ENCODE measurements at places on chromosomes 11 and 22.

DNA sequence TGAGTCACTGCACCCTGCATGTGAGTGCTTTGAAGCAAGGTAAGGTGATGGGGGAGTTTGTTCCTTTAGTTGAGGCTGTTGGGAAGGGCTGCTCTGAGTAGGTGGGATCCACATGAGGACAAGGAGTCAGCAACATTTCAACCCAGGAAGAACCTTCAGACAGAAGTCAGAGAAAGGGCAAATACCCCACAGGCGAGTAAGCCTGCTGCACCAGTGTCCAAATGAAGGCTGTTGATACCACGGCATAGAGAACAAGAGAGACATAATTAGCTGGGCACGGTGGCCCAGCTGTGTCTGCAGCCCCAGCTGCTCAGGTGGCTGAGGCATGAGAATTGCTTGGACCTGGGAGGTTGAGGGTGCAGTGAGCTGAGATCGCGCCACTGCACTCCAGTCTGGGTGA lies 54.3 kb upstream of the CLMP start:
- H3K27ac ChIP-seq: no peak overlapping the region
- H3K36me3 ChIP-seq: no peaks in the 10 kb centered on the region
- DNase-seq: no peak
- no peak overlapping the region for H3K4me3 ChIP-seq

- H3K27ac ChIP-seq: no peak overlapping the region
- H3K4me3 ChIP-seq: no peak overlapping the region
- no peak for DNase-seq
- peaks cover 89% of the 10 kb centered on the region for H3K36me3 ChIP-seq
- no peaks in the 10 kb centered on the region for H3K27me3 ChIP-seq
- peaks cover 42% of the 10 kb centered on the region for H3K4me1 ChIP-seq
These were observed 55.8 kb downstream of the ELFN2 start for GRCh38 chr22:37371491-37371890.

- no peak for DNase-seq
- peaks cover 27% of the 10 kb centered on the region for H3K4me1 ChIP-seq
These were observed 64.9 kb downstream of the ENDOD1 start for GRCh38 chr11:95154514-95154913.

DNA sequence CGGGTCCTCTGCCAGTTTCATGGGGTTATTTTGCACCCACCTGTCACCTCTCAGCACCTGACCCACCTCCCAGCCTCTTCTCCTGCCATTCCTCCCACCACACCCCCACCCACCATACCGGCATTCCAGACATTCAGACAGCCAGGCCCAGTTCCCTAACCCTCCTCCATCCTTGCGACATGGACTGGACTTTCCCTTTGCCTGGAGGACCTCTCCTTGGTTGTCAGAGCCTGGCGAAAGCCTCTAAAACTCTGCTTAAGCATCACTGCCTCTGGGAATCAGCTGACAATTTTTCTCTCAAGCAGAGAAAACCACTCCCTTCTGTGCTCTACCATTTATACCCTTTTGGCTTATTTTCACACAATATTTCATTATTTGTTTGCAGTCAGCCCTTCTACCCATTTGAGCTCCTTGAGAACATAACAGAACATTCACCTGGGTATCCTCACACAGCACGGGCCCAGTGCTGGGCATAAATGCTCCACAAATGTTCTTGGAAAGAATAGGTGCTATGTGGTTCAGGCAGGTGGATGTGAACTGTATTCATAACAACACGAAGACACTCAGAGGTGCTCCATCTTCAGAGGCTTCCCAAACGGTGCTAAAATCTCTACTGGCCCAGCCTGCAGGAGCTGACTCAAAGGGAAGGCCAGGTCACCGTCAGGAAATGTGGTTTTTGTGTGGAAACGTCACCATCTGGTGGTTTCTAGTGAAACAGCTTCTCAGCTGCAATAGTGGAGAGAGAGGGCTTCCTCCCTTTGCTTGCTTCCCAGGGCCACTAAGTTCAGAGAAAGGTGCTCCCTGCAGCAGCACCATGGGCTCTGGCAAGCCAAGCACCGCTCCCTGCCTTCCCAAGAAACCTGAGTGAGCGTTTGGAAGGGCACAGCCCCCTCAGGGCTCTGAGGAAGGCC lies 10.4 kb downstream of the SPATA19 start:
- no peaks in the 10 kb centered on the region for H3K36me3 ChIP-seq
- H3K4me3 ChIP-seq: no peak overlapping the region
- peak; percentile 65 for DNase-seq
- H3K27ac ChIP-seq: no peak overlapping the region
- H3K27me3 ChIP-seq: no peaks in the 10 kb centered on the region

- peak; percentile 25 for DNase-seq
- H3K4me1 ChIP-seq: peaks cover 11% of the 10 kb centered on the region
- no peaks in the 10 kb centered on the region for H3K27me3 ChIP-seq
- peak overlapping the region; percentile 57 for H3K27ac ChIP-seq
- no peak overlapping the region for H3K4me3 ChIP-seq
These were observed 225.0 kb downstream of the BLID start for GRCh38 chr11:121890946-121891515.
